Tracheal epithelial cell (primary cell): ENCODE measurements at places on chromosomes 6 and 20. TPM values are rescaled to one million over a fixed set of nuclear protein-coding genes. Genes with fewer than 3 reads are reported as not detected.

TENT5A gene
- 5.5 and 9.4 TPM in 2 replicates for total RNA-seq

HNF4A gene
- total RNA-seq, result under 0.01 TPM in 1 of 2 replicates, not detected in the other

EFCAB8 gene
- total RNA-seq, result not detected in 2 replicates

ABCC10 gene
- 11.3 and 15.6 TPM in 2 replicates for total RNA-seq

DNAH8 gene
- total RNA-seq, result not detected in 2 replicates
